Activated CD8-positive, alpha-beta memory T cell treated with anti-CD3 and anti-CD28 coated beads for 24 hours (primary cell): ENCODE measurements at places on chromosomes 1 and 21.

DNA sequence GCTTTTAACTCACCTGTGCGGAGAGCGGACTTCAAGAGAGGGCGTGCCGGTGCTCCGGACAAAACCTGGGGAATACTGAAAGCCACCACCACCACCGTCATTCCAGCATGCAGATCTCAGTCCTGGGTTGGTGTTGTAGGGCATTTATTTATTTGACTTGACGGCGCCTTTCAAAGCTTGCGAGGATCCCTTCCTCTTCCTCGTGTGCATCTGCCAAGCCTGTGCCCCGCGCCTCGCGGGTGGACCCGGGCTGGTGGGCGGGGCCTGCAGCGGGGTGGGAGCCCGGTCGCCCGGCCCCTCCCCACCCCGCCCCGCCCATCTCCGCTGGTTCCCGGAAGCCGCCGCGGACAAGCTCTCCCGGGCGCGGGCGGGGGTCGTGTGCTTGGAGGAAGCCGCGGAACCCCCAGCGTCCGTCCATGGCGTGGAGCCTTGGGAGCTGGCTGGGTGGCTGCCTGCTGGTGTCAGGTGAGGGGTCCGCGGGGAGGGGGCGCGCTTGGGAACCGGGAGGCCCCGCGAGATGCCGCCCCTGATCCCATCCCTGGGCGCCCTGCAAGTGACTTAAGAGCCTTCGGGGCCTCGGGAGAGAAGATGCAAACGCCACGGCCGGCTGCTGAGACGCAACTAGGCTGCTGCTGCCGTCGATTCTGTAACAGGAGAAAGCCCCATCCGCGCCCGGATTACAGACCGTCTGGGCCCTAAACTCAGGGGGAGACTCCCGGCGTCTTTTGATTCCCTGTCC, at the start of gene IL10RB:
TSS of gene IL10RB (plus strand) at position 318 of the 739 bp plus-strand sequence. CDS start at position 417, 99 bp downstream.
- peak; percentile 87 for DNase-seq

GRCh38 chr1:54111624-54112023, 41.2 kb downstream of the CDCP2 start:
- peak; percentile 30 for DNase-seq

- DNase-seq = peak; percentile 78
Observed at GRCh38 chr1:35807614-35808449, at the start of gene AGO4. AGO4 (plus strand) TSS chr1:35808016; CDS start chr1:35808417, 401 bp downstream.

DNA sequence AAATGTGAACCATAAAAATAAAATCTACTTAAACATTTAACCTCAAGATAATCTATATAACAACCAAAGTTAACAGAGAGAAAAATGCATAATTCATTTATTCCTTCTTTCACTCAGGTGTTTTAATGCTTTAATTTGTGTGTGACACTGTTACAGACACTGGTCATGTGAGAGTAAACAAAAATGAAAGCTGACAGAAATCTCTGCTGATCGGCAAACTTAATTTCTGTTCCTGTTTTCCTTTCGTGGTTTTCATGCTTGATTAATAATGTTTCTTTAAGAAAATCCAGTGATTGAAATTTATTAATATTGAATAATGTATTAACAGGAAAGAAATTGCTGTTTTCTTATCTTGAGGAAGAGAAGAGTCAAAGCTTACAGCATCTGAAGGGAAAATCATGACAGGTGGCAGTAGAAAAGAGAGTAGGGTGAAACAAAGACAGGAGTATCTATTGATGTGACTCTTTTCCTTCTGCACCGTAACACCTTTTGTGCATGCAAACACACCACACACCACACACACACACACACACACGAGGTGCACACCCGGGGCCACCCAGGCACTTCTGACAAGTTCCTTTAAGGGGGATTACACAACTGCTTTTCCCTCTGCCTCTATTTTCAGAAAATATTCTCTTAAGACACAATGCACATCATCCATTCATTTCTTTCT, 1.6 kb downstream of the OR2AK2 start:
- DNase-seq = no peak

DNA sequence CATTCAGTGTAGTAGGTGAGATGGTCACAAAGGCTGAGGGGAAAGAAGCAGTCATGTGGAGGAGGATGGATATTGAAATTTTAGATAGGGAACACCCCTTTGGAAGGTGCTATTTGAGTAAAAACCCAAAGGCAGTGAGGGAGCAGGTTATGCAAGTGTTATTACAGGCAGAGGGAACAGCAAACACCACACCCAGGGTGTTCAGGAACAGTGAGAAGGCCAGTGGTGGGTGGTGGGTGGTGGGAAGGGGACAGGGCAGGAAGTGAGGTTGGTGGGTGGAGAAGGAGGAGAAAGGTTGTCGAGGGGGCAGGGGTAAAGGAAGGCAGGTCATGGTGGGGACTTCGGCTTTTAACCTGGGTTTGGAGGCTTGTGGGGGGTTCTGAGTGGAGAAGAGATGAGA, 39.2 kb upstream of the SCMH1 start:
- no peak for DNase-seq

- DNase-seq = no peak
Observed at GRCh38 chr1:215710036-215710898, 143.2 kb downstream of the KCTD3 start.

DNA sequence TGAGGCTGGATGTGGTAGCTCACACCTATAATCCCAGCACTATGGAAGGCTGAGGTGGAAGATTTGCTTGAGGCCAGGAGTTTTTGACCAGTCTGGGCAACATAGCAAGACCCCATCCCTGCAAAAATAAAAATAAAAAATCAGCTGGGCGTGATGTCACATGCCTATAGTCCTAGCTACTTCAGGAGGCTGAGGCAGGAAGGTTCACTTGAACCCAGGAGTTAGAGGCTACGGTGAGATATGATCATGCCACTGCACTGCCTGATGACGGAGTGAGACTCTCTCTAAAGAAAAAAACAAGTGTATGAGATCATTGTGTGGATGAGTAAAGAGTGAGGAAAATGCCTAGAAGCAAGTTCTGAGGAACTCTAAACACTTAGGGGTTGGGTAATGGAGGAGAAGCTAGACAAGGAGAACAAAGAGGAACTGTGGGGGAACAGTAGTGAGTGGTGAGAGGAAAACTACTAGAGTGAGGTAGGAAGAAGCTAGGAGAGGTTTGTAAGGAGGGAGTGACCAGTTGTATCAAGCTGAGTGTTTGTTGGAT, 17.0 kb downstream of the CLIC4 start:
- no peak for DNase-seq

- DNase-seq = no peak
Observed at GRCh38 chr1:212459656-212460055, 26.9 kb downstream of the NENF start.

GRCh38 chr1:197614916-197615692, 160.2 kb downstream of the DENND1B start:
- no peak for DNase-seq

DNA sequence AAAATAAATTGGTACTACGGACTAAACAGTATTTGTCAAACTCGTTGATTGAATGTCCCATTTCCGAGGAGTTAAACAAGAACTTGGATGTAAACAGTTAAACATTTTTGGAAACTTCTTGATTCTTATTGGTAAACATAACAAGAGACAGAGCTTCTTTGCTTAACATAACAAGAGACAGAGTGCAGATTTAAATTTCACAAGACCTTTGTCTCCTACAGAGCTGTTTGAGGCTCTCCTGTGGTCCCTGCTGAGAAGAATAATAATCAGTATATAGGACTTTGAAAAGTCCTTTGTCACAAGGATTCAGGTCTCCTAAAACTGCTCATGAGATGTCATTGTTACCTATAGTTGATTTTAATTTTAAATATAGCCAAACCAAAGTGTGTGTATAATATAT, 170.6 kb upstream of the C21orf91 start:
- no peak for DNase-seq

DNA sequence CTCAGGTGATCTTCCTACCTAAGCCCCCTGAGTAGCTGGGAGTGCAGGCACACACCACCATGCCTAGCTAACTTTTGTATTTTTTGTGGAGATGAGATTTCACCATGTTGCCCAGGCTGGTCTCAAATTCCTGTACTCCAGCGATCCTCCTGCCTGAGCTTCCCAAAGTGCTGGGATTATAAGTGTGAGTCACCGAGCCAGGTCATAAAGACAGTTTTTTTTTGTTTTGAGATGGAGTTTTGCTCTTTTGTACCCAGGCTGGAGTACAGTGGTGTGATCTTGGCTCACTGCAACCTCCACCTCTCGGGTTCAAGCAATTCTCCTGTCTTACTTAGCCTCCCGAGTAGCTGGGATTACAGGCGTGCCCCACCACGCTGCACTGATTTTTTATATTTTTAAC, 42.1 kb downstream of the KIF1B start:
- no peak for DNase-seq

- no peak for DNase-seq
Observed at GRCh38 chr1:76802094-76802493, 65.2 kb upstream of the ST6GALNAC5 start.

DNA sequence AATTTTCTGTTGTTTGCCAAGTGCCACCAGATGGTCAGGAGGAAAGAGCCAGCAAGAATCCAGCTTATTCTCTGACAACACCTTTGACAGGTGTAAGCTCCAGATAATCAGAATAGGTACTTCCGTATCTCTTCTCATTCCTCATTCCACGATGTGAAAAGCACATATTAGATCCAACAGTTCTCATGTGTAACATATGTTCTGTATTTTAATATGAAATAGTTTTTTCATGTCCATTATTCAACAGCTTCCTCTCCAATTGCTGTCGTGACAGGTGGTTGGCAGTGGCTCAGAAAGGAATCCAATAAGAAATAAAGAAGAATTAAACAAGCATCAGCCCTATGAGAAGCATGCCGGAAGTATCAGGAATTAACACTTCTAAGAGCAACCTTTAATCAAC, 1624.7 kb downstream of the MRPL39 start:
- DNase-seq = no peak

DNA sequence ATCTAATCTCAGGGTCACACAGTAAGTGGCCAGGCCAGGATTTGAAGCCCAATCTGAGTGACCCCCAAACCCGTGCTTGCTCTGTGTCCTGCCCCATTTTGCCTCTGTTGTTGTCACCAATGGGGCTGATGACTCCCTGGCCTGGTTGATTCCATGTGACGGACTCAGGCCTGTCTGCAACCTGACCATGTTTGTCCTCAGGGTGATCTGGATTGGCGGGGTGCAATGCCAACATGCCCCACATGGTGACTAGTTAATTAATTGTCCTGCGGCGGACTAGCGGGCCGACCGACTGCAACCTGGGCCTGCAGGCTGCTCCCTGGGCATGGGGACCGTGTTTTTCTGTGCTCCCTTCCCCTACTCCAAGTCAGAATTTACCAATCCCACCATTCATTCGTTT, 256.3 kb downstream of the MATN1 start:
- no peak for DNase-seq

DNA sequence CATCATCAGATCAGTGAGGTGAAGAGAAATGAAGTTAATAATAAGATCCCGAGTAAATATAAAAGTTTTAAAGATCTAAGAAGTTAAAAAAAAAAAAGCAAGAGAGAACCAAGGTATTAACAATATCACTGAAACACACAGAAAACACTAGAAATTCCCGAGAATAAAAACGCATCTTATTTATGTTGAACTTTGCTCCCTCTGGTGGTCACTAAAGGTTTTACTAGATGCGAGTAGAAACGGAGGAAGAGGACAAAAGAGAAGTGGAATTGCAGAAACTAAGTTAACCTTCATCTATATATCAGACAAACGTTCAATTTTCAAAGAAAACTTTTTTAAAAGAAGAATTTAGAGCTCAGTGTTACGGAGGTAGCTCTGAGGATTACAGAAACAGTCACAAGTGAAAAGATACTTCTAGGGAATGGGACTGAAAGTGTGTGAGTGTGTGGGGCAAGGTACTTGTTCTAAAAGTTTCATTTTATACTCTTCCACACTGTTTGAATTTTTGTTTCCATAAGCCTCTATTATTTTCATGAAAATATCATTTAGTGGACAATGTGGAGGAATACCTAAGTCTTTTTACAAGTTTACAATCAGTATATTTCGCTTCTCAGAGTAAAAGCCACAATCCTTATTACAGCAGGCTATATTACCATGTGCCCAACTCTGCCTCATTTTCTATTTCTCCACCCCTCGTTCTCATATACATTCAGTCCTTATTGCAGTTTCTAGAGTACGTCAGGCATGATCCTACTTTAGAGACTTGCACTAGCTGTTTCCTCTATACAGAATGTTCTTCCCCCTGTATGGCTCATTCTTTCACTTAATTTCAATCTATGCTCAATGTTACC, 19.7 kb downstream of the ACBD6 start:
- no peak for DNase-seq

GRCh38 chr1:37878071-37878470, 18.7 kb upstream of the MTF1 start:
- DNase-seq = no peak

- DNase-seq = no peak
Observed at GRCh38 chr1:26459573-26460031, 12.6 kb upstream of the HMGN2 start.

- no peak for DNase-seq
Observed at GRCh38 chr21:42302076-42302650, 13.0 kb downstream of the TFF3 start.

DNA sequence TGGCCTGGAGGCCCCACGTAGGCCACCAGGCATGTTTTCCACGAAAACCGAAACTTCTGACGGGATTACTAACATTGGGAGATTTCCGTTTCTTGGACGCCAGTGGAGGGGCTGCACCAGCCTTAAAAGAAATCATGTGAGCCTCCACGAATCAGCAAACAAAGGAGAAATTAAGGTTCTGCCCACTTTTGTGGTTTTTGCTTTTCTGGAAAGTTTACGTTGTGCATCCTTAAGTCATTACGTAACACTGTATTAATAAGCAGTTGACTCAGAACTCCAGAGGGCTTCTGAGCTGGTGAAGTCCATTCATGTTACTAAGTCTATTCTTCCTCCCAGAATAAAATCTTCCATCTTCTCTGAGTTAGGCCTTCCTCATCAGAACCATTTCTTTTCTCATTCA, 168.5 kb downstream of the PSMG1 start:
- DNase-seq = no peak

- DNase-seq = no peak
Observed at GRCh38 chr21:26840201-26840600, 5.0 kb downstream of the ADAMTS1 start.

DNA sequence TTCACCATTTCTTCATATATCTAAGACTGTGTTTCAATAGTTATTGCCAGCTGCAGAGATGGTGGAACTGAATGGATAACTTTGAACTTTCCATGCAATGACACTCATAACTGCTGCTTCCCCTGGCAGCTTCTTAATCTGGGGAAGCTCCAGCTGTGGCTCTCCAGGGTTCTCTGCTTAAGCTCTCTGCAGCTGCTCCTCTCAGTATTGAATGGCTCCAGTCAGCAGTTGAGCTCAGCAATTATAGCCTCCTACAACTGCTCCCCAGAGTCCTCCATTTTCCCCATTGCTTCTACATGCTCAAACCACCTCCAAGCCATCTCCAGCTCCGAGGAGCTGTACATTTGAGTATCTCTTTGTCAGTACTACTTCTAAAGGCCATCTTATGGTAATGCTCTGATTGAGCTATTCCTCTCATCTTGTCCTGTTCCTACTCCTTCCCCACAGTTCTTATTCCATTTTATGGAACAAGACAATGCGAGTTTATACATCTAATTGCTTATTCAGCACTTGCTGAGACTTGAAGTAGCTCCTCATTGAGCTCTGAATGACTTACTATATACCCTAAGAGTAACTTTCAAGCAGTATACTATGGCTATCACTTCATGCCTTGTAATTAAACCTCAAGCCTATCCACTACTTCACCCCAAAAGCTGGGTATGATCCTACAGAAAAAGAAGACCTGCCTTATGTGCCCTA, 362.4 kb downstream of the NEGR1 start:
- no peak for DNase-seq
